ENCODE measurements at places on chromosomes 5 and 9.

DNA sequence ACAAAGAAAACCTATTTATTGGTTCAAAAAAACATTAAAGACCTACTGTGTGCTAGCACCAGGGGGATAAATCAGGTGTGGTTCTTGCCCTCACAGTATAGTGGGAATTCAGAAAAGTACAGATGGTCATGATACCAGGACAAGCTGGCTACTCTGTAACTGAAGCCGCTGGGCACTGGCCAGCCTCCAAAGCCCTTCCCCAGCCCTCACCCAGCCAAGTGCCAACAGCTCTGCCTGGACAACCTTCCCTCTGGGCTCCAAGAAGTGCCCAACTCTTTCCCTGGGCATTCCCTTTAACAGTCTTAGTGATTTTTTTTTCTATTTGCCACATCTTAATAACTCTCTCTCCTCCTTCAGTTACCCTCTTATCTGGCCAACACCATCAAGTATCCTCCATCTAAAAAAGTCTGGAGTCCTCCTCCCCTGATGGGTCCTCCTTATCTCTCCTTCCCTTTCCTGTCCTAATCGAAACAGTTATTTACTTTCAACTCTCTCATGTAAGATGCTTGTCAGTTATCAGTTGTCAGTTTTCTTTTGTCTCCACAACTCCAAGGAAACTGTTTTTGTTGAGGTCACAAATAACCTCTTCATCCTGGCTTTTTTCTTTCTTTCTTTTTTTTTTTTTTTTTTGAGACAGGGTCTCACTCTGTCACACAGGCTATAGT lies 13.3 kb upstream of the SEPTIN8 start:
- DNase-seq, result no peak

- no peak for DNase-seq
These were observed 2.5 kb downstream of the STOM start for GRCh38 chr9:121367306-121368137.

DNA sequence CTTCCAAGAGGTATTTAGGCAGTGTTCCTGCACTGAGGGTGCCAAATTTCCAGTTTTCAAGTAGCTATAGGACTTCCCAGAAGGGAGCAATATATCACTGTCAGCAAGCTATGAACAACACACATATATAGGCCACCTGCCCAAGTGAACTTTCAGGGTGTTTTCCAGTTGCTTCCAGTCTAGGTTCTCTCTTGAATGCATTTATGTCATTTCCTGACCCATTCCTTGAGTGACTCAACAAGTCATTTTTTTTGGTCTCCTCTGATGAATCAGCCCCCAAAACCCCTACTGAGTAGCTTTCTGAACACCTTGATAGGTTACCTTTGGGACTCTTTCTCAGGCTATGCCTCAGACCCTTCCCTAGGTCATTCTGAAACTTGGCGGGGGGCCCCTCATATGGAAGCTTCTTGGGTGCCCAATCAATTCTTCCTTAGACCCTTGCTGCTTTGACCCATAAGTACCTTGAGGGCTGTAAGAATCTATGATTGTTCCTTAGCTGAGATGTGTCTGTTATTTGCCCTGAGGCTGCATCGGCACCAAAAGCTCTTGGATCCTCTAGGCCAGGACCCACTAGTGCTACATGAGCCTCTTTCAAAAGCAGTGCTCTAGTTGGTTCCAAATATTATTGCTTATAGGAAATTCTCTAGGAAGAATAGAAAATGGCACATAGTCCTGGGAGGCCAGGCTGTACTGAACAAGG lies 12.4 kb downstream of the DNAJB5 start:
- no peak for DNase-seq

DNA sequence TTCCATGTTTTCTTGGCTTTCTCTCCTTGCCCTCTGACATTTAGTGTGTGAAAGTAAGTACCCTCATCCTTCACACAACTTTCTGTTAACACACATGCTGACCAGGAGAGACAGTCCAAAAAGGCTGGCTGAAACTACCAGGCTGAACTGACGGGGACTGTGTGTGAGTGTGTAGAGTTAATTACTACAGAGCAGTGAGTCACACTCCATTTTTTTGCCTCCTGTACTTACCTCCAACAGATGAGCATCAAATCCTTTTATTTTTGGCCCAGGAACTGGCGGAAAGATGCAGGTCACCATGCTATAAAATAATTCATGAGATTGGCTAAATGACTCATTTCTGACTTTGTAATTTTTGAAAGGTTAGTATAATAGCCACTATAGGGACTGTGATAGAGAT lies 20.2 kb upstream of the AGXT2 start:
- no peak for DNase-seq

DNA sequence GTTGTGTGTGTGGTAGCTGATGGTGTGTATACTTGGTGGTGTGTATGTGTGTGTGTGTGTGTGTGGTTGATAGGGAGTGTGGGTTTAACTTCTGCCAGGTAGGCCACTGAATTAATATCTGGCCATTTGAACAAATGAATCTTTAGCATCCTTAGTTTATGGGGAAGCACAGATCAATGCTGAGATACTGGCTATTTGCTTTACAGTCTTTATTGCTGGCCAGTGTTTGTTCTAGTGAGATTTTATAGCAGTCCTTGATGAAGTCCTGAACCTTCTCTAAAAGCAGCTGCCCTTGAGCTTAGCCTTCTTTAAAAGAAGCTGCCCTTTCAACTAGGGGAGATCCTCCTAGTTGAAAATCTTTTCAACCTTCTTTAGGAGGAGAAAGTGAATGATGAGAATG lies 69.3 kb downstream of the MACIR start:
- DNase-seq, result no peak

DNA sequence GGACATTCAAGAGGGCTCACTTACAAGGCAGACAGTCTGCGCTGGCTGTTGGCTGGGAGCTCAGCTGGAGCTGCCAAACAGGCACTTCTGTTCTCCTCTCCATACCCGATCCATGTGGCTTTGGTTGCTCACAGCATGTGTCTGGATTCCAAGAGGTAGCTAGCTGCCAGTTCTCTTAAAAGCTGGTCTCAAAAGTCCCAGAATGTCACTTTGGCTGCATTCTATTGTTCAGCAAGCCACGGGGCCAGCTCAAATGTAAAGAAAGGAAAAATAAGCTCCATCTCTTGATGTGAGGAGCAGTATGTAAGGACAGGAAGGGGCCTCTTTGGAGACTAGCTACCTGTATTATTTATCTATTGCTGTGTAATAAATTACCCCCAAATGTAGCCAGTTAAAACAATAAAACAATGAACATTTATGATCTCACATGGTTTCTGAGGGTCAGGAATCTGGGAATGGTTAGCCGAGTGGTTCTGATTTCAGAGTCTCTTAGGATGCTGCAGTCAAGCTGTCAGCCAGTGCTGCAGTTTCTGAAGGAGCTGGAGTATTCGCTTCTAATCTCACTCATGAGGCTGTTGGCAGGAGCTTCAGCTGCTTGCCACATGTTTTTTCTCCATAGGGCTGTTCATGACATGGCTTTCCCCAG lies 112.7 kb upstream of the CLINT1 start:
- no peak for DNase-seq
